CD4-positive, alpha-beta T cell treated with Interleukin-6 at 100 ng/mL for 8 hours (primary cell): ENCODE measurements at places on chromosomes 7 and 10.

DNA sequence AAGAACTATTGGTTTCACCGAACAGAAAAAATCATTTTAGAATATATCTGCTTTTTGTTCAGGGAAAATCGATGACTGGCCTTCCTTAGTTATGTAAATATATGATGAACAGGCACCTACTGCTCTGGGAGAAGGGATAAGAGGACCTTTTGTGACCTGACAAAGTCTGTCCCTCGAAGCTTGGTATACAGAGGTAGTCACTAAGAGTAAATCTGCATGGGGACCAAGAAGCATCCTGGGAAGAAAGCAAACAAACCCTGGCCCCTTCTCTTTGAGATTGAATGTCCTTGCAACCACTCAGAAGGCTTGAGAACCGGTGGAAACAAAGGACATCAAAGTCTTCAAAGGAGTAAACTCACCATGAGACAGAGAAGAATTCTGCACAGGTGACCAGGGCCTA, 52.3 kb downstream of the SKIDA1 start:
- no peak for DNase-seq

GRCh38 chr10:114609518-114610426, 48.3 kb downstream of the ABLIM1 start:
- no peak for DNase-seq

- no peak for DNase-seq
Observed at GRCh38 chr10:28540145-28540544, 7.2 kb downstream of the WAC start.

DNA sequence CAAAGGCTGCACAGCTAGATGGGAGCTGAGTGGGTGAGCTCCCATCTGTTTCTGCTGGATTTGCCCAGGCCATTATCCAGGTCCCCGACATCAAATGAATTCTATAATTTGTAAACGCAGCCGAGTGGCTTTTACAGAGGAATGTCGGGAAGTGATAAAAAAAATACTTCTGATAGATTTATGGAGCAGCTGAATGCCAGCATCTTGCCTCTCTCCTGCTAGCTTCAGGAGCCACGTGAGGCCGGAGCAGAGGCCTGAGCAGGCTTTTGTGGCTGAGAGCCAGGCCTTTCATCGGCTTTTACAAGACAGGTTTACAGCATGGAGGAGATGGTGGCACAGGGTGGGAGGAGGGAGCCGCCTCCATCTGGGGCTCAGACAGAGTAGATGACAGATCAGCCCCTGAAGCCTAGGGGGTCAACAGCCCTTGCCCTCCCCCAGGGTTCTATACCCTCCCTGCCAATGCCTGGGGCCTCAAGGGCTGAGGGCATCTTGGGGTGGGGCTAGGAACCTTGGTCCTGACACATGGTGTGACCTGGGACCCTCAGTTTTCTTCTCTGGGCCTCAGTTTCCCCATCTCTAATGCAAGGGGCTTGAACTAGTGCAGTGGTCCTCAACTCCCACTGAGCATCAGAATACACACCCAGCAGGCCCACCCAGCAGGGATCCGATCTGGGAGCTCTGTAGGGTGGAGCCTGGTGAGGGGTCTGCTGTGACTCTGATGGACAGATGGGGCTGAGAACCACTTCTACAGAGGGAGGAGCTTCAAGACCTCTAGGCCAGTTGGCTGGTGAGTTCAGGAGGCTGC, 44.2 kb upstream of the PCBD1 start:
- no peak for DNase-seq

GRCh38 chr10:131692176-131692575, 208.6 kb upstream of the PPP2R2D start:
- DNase-seq = no peak

GRCh38 chr7:92614660-92615174, 24.5 kb upstream of the FAM133B start:
- DNase-seq = no peak

DNA sequence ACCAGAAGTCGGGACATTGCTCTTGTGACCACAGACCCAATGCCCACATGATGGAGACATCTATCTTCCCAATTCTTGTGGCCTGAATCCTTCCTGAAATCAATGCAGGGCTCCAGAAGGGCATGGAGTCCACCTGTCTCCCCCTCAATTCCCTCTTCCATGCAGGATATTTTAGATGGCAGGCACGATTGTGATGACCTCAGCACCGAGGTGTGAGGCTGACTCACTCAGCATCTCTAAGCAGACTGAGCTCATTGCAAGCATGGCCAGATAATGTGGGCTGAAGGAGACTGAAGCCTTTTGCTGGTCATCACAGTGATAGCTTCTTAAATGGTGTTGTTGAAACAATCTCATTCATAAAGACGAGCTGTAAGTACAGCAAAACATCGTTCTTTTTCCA, 374.9 kb upstream of the PODXL start:
- DNase-seq = no peak

GRCh38 chr7:4256286-4256685, 425.8 kb upstream of the FOXK1 start:
- DNase-seq = no peak

DNA sequence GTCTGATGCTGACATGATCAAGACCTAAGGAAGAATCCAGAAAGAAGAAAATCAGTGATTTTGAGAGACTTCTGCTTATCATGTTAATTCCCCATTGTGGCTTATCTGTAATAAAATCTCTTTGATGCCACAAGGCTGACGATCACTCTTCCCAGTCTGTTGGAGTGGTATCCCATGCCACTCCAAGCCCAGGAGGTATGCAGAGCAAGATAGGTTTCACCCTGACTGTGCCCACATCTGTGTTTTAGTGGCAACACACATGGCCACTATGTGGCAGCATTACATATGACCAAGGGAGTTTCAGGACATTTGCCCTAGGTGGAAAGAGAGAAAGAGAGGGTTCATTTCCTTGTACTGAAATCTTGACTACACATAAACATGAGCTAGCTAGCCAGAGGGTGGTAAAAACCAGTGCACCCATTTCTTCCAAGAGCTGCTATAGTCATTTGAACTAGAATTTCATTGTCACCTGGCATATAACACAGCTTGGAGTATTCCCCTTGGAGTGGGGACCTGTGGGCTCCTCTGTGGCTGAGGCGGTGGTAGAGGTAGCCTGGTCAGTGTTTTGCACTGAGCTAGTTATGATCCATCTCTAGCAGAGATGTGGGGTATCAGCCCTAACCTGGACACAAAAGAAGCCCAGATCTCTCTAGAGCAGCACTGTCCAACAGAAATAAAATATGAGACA, 20.8 kb downstream of the LAMB4 start:
- no peak for DNase-seq

- no peak for DNase-seq
Observed at GRCh38 chr10:95211606-95212279, 17.7 kb downstream of the ACSM6 start.

GRCh38 chr10:120514035-120514620, 57.1 kb downstream of the PLPP4 start:
- no peak for DNase-seq

DNA sequence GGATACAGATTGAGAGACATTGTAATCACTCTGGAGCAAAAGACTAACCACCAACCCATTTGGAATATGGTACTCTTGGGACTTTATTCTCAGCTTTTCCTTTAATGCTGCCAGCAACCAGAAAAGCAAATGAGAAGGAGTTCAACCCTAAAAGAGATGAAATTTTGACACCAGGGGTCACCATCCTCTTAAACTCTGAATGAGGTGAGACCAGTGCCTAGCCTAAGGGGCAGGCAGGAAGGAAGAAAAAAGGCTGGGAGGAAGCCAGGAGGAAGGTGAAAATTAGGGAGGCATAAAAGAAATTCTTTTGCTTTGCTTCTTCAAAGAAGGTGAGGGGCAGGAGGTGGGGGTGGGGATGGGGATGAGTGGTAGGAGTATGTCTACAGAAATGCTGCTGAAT, 135.8 kb downstream of the JAZF1 start:
- DNase-seq = no peak

GRCh38 chr10:68208424-68209042, 23.4 kb downstream of the ATOH7 start:
- DNase-seq = no peak

GRCh38 chr10:111347386-111348013, 270.7 kb downstream of the ADRA2A start:
- DNase-seq = no peak

DNA sequence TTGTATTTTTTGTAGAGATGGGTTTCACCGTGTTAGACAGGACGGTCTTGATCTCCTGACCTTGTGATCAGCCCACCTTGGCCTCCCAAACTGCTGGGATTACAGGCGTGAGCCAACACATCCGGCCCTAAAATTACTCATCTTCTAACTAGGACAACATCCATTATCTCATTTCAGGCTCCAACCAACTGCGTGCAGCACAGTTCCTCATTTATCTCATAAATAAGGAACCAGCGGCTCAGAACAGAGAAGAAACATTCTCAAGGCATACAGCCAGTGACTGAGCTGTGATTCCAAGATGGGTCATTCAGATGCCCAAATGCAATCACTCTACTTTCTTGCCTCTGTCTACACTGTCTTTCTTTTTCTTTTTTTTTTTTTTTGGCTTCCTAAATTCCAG, 356.1 kb downstream of the ELMO1 start:
- no peak for DNase-seq

GRCh38 chr10:35347121-35347562, 10.8 kb downstream of the CCNY start:
- DNase-seq = no peak

DNA sequence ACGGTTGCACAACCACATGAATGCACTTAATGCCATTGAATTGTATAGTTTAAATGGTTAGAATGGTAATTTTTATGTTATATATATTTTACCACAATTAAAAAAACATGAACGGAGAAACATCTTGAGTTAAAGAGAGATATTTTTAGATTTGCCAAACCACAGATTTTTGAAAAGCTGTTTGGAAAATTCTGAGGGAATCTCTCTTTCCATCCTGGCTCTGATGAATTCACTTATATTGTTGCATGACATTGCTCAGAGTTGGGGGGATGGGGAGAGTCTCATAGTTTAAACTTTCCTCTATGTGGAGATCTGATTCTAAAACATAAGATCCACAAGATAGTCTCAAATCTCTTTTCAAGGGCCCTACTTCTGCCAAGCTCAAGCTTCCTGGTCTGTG, 275.0 kb upstream of the NPVF start:
- no peak for DNase-seq

- no peak for DNase-seq
Observed at GRCh38 chr7:142919656-142920055, 13.9 kb downstream of the TRPV5 start.

DNA sequence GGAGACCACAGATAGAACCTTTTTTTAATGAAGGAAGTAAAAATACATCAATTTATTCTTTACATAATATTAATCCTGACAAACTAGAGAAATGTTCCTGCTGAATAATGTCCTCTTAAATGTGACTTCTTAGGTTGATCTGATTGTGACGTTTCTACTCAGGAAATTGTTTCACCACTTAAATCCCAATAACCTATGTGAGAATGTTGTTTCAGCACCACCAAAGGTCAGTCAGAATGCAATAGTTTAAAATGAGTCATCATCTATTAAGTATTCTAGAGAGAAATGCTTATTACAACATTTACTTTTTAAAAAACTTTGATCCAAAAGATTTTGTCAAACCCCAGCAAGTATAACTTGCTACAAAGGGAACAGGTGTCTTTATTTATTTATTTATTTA, 155.4 kb upstream of the CACNA2D1 start:
- DNase-seq = no peak

DNA sequence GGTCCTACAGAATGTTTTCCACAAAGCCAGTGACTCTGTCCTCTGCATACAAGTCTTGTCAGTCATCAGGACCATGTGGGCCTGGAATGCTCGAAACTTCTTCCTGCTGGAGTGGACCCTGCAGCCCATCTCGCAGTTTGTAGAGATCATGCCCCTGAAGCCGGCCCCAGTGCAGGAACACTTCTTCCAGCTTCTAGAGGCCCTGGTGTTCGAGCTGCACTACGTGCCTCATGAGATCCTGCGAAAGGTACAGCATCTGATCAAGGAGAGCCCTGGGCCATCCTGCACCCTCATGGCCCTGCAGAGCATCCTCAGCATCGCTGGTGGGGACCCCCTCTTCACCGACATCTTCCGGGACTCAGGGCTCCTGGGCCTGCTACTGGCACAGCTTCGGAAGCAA, 46.5 kb downstream of the WDFY4 start:
- DNase-seq = no peak

GRCh38 chr10:47192273-47192672, 107.7 kb upstream of the GDF10 start:
- no peak for DNase-seq

- DNase-seq = no peak
Observed at GRCh38 chr7:155710530-155710929, 66.1 kb downstream of the RBM33 start.

DNA sequence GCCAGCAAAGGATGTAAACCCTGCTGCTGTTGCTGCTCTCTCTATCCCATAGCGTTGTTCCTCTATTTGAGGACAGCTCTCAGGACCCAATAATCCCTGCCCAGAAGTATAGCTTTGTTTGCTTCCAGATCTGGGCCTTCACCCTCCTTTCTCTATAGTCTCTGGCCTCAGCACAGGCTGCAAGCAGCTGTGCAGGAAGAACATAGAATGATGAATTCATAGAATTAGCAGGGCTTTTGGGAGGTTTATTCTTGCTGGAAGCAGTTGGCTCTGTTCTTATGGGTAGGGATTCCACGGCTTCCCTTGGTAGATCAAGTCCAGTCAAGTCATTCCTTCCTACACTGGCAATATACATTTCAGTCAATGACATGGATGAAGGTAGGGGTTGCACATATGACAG, 354.7 kb downstream of the HPSE2 start:
- DNase-seq = no peak

DNA sequence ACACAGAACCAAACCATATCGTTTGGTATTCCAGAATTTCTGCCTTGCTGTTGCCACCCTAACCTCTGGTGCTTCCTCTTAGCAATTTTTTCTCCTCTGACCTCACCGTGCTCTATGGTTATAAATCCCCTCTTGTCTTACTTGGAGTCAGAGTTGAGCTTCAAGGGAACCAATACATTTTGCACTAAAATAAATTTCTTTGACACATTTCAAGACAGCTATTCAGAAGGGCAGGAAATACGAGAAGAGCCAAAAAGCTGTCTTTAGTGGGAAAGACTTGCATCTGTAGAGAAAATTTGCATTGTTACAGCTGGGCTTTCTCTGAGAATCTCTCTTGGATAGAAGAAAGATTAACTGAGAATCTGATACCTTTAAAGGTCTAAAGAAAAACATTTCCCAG, 14.5 kb upstream of the AKR1C2 start:
- DNase-seq = no peak

GRCh38 chr7:34687529-34687928, 29.5 kb downstream of the NPSR1 start:
- no peak for DNase-seq

- DNase-seq = no peak
Observed at GRCh38 chr10:13624630-13625029, 37.9 kb downstream of the PRPF18 start.

DNA sequence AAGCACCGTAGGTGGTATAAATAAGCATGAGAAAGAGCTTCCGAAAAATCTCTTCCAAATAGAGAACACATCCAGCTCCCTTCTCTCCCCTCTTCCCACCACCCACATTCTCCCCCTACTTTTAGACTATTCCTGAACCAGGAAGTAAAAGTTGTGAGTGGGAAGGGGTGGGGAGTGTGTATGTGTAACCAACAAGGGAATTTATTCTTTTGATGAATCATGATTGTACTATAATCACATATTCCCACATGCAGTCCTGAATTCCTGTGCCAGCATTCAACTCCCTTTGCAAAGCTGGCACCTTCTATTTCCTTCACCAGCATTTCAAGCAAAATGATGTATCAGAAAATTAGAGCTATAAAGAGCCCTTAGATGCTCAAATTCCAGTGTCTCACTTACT, 230.6 kb upstream of the CHRM2 start:
- DNase-seq = no peak

- DNase-seq = no peak
Observed at GRCh38 chr7:134785842-134786241, 6.4 kb downstream of the CALD1 start.
